ENCODE measurements at places on chromosomes 4 and X.

- DNase-seq = no peak
These were observed 111.5 kb downstream of the GNL3L start for GRCh38 chrX:54641530-54641929.

DNA sequence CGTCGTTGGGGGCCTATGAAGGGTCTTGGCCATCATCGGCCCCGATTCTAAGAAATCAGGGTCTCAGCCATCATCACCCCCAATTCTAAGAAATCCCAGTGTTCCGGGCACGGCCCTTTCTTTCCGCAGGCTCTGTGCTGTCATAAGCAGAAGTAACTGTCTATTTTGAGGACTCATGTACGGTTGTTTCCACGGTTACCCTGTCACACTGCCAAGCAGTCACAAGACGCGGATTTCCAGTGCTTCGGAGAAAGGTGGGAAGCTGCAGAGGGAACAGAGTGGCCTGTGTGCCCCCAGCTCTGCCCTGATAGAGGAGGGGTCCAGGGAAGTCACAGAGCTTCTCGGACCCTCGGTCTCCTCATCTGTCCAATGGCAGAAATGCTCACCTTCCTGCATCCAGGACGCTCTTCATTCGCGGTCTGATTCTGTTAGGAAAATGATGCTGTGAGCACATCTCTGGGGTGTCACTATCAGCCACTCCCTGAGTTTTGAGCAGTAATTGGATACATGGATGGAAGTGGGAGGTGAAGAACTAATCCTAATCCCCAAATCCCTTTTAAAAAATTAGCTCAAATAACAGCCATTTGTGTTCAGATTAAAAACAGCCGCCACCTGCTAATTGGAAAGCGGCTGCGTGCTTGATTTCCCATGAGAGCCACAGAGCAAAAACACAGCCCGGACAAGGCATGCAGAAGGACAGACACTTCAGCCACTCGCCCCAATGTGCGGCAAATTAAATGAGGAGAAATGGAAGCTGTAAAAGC lies 73.1 kb downstream of the WFS1 start:
- DNase-seq = no peak

DNA sequence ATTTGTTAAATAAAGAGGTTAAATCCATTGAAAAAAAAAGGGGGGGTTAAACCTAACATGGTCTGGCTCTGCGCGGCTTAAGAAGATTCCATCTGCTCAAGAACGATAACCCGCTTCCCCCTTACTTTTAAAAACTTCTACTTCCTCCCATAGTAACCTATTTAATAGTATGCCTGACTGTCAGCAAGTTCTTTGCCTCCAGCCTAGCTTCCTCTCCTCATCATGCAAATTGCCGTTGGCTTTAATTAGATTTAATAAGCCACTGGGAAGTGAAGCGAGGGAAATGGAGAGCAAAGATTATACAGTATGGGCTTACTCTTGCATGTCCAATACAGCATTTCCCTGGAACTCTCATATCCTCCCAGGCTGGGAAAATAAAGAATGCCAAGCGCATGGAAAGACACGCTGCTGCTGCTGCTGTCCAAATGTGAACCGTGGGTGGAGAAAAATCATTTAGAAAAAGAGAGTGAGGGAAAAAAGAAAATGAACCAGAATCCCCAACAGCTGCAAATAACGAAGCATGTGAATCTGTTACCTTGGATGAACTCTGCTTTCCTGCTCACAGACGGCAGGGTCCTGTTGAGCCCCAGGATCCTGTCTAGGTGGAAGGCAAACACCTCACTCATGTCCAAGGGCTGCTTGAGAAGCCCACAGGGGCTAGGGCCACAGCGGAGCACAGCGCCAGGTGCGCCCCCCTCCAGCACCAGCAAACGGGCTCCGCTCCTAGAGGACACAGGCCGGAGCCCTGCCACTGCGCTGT lies 2.7 kb downstream of the GASK1B start:
- DNase-seq = no peak

DNA sequence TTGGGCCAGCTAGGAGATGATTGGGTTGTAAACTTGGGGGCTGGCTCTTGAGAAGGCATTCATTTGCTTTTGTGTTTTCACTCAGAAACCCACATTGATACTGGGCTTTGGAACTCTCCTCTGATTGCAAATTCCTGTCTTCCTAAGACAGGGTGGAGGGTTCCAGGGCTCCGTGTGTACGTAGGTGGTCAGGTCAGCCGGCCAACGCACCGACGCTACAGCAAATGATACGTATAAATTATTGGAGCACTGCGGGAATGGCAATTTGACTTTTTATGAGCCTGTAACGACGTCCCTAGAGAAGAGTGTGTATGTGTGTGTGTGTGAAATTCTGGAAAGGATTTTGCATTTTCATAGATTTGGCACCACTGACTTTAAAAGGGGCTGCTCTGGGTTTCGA lies 236.9 kb downstream of the SHOX start:
- DNase-seq = no peak

GRCh38 chr4:121072224-121073003 lies at the start of gene NDNF:
TSS of gene NDNF (minus strand) at chr4:121072535. CDS start at chr4:121045837, 26,698 bp downstream.
- no peak for DNase-seq

DNA sequence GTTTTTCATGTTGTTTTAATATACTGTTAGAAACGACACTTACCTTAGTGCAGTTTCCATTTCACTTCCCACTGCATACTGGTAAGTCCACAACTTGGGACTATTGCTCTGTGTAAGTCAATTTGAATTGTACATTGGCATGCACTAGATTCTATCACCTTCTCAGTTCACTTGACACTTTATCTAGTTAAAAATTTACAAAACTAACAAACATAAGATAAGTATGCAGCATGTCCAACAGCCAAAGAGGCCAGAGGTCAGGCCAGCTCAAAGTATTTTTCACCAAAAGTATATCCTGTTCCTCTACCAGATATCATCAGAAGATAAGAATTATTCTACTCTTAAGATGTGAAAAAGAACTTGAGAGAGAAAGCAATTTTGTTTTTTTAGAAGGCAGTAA lies 75.9 kb downstream of the QRFPR start:
- no peak for DNase-seq

- DNase-seq = no peak
These were observed 125.4 kb downstream of the PDLIM5 start for GRCh38 chr4:94577136-94577535.

- DNase-seq = no peak
These were observed 15.6 kb upstream of the DCHS2 start for GRCh38 chr4:154507156-154507555.

GRCh38 chrX:45274576-45274975 lies 73.9 kb upstream of the DIPK2B start:
- DNase-seq = no peak

DNA sequence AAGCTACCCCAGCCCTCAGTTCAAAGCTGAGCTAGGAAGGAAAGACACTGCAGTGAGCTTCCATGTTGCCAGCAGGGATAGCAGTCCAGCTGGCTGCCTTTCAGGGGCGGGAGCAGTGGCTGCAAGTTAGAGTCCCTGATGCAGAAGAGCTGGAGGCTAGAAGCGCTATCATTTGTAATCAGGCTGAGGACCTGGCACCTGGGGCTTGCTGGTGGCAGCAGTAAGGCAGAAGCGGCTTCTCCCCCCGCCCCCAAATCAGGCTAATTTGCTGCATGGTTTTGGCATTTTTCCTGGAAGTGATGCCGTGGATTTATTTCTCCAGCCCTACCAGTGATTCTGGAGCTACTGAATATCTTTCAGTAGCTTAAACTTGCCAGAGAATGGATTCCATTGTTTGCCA lies 203.3 kb downstream of the CLCN4 start:
- DNase-seq = no peak

DNA sequence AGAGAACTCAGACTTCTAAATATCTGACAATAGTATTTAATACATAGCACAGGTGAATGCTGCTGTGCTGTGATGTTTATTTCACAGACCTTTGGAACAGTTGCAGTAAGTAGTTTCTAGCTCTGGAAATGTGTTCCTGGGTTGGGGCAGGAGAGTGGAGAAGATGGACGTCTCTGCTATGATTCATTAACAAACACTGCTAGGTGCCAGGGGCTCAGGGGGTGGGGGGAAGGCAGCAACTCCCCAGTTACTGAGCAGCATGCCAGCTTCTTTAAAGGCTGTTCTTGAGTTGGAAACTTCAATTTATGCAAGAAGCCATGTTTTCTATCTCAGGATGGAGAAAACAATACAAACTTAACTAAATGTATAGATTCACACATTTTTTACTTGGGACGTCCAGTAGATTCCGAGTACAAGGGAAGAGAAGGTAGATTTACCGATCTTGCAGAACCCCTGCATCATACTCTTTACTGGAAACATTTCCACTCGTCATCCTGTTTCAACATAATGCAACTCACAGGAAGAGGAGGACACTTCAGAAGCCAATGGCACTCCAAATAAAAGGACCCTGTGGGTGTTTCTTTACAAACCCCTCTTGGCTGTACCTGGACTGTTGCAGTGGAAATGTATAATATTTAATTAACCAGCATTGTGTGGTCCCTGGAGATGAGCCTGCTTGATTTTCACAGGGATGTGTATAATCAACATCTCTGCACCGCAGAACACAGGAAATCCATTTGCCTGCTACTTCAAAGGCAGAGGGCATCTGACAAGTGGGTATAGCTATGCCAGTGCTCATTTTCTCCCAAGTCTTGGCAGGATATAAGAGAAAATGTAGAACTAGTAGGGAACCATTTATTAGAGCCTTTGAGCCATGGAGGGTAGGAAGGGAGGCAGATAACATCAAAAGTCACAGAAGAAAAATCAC lies 171.4 kb downstream of the SH3KBP1 start:
- DNase-seq = no peak

DNA sequence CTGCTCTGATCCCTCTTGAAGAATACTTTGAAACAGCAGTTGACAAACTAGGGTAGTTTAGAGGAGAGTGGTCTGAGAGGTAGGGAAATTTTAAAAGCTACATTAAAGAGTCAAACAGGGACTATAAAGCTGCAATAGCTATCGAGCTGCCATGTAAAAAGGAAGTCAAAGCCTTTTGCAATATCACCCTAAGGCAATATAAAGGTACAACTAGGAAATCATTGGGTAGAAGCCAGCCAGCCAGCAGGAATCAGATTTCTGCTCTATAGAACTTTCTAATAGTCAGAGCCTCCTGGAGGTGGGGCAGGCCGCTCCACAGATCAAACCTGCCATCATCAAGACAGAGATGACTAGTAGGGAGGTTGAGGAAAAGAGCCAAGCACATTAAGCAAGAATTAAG lies 15.2 kb upstream of the PHOX2B start:
- DNase-seq = no peak

DNA sequence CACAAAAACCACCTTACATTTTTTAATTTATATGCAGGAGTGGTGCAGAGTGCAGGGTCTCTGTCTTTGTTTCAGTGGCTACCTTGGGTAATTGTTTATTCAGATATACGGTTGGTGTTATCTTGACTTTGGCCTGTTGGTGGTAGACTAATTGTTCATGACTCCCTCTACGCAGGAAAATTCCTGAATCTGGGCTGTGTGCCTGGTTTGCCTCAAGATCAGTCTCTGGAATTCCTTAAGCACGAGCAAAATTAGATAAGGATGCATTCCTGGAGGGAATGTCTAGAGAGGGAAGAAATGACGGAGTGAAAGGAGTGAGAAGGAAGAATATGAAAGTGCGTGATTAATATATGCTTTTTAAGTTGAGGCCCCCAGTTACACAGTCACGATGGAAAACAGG lies 576.9 kb upstream of the PCDH10 start:
- no peak for DNase-seq

- DNase-seq = no peak
These were observed 20.6 kb upstream of the MAML3 start for GRCh38 chr4:140174543-140174942.

DNA sequence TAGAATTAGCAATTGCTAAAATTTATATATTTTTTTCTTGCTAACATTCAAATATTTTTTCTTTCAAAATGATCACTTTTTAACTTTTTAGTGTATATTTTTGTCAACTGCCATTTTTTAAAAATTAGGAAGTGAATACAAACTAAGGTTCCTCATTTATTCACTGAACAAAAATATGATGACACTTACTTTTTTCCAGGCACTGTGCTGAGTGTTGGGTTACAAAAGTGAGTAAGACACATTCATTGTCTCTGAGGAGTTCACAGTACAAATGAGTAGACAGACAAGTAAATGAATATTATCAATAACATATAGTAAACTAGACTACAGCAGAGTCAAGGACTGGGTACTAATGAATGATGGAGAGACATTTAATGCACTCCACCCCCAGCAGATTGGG lies 543.5 kb downstream of the PDHA2 start:
- DNase-seq = no peak

- DNase-seq = no peak
These were observed 13.1 kb upstream of the SLC9B1 start for GRCh38 chr4:103032574-103032973.

- no peak for DNase-seq
These were observed 221.0 kb downstream of the PALLD start for GRCh38 chr4:168717847-168718246.

DNA sequence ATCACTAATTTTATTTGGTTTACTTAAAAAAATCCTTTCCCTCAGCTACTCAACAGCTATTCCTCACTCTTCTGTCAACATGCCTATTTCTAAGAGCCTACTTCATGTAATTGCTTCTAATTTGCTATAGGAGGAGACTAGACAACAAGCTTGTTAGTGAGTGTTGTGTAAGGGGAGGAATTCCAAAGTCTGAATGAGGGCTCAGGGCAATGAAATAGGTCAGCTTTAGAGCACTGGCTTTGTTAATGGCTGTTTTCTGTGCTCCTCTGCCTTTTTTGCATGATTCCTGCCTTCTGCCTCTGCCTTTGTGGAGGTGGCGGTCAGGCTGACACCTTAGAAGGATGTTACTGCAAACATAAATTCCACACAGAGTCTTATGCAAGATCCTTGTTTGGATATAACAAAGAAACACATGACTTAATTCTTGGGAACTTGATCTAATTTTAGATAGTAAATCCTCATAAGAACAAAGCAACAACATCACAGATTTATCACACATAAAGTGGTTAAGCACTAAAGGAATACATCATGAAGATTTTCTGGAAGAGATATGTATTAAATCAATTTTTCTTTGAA lies 15.0 kb upstream of the PAGE1 start:
- DNase-seq = no peak

DNA sequence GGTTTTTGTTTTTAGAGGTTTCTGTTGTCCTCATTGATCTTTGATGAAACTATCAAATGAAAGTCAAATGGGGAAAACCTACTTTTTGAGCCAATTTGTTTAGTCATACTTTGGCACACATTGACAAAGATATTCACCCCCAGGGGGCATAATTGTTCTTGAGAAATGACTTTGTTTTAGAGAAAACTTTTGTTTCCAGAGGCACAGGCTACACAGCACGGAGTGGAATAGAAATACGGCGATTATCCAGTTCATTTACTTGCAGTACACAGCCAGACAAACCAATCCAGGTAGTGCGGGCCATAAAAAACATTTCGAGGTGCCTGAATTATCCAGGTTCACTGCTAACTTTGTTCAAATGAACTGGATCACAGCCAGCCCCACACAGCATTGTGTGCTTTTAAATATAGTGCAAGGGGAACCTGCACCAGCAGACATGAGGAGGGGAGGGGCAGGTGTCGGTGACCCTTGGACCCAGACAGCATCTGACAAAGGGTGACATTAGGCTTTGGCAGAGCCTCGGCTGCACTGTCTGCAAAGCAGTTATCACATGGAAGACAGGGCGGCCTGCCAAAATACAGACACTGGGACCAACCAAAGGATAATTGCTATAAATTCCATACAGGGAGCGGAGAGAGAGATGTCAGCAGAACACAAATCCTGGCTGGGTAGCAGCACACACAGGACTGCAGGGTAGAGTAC lies 179.6 kb upstream of the NOCT start:
- DNase-seq = no peak
